ENCODE measurements at places on chromosomes 6 and 20.

DNA sequence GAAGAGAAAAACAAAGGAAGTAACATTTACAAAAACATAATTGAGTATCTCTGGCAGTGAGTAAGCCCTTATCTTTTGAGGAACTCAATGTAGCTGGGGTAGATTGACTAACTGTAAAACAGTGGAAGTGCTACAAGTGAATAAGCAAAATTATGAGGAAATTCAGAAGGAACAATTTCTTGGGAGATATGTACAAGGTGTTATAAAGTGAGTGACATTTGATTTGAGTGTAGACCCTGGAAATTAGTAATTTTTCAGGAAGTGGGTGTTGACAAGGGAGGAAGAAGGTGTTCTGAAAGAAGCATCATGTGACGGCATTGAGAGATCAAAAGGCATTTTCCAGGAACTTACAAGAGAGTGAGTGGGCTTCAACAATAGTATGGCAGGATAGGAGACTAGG, 22.2 kb downstream of the XRN2 start:
- peaks cover 50% of the 10 kb centered on the region for H3K36me3 ChIP-seq
- H3K4me1 ChIP-seq: peaks cover 47% of the 10 kb centered on the region
- no peaks in the 10 kb centered on the region for H3K27me3 ChIP-seq

DNA sequence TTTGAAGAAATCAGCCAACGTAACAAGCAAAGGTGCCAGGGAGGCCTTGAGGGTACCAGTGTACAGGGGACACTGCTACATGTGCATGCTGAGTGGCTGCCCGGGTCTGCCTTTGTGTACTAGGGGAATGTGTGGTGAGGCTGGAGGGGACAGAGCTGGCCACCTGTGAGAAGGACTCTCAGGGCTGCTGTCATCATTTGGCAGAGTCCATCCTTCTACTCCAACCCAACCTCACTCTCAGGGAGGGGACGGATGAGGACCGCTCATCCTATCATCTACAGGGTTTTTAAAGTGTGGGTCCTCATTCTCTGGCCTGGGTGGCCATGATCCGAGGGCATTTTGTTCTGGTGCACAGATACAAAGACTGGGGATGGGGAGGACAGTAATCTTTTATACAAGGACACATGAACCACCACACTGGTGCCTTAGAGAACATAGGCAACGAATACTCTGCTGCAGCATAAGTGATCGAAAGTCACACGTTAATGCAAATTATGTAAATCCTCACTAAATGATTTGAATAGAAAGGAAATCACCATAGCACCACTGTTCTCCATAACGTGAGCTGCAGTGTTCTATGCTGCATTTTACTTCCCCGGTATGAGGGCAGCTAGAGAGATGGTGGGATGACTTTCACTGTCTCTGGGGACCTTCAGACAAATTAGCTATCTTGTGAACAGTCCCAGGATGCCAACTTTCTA, 181.4 kb downstream of the GMPR start:
- no peaks in the 10 kb centered on the region for H3K27me3 ChIP-seq
- H3K36me3 ChIP-seq: peaks cover 23% of the 10 kb centered on the region
- peak overlapping the region; percentile 90 for H3K27ac ChIP-seq
- H3K4me3 ChIP-seq: peak overlapping the region; percentile 79
- H3K4me1 ChIP-seq: peaks cover 47% of the 10 kb centered on the region

DNA sequence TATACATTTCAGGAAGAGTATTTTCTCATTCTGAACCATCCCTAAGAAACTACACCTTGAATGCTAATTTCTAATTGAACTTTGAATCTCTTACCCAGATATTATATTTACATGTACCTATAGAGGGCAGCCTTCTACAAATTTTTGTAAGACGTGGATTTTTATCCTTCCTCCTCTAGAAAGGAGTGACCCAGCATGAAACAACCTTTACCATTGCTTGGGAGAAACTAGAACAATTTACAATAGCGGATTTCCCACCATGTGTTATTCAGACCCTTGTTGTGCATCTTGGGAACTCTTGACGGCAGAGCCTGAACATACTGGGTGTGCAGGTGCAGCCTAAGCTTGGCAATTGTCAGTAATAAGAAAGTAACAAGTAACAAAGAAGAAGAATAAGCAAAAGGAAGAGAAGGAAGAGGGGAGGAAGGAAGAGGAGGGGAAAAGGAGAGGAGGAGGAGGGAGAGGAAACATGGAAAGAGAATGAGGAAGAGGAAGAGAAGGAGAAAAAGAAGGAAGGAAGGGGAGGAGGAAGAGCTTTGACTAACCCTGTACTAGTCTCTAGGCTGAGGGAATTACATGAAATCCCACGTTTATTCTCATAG, 10.8 kb upstream of the TAAR1 start:
- no peak overlapping the region for H3K27ac ChIP-seq
- no peak overlapping the region for H3K4me3 ChIP-seq
- H3K27me3 ChIP-seq: peaks cover 19% of the 10 kb centered on the region
- H3K36me3 ChIP-seq: no peaks in the 10 kb centered on the region

GRCh38 chr6:157220485-157220884, 102.8 kb downstream of the TMEM242 start:
- H3K4me3 ChIP-seq: peak overlapping the region; percentile 56
- peak overlapping the region; percentile 78 for H3K27ac ChIP-seq
- H3K27me3 ChIP-seq: no peaks in the 10 kb centered on the region
- no peaks in the 10 kb centered on the region for H3K36me3 ChIP-seq

DNA sequence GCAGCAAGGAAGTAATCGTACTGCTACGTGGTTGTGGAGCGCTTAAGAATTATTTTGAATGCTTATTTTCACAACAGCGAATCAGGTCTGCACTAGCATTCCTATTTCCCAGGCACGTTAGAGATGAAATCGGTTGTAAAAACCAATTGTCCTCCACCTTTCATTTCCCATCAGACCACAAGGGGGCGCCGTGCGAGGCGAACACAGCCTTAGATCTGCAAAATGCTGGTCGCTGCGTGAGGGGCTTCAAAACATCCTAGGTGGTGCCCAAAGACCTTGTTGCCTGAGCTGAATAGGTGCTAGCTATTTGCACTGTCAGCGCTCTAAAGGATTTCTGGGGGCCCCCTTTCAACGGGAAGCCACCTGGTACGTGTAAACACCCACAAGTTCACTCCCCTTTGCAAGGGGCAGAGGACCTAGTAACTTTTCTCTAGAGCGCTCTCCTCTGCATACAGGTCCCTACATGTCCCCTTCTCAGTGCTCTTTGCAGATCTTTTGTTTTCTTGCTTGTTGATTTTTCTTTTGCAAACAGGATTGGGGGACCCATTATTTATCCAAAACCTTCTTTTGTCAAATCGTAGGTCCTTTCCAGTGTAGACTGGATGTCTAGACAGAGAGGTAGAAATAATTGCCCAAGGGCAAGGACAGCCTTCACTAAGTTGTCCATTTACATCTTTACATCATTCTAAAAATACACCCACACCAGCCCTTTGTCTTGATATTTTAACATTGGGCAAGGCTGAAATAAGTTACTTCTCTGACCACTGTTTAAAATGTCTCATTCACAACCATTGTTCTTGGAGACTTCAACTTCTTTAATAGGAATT, 59.8 kb downstream of the NEDD9 start:
- H3K4me1 ChIP-seq: peaks cover 21% of the 10 kb centered on the region
- H3K36me3 ChIP-seq: no peaks in the 10 kb centered on the region
- H3K4me3 ChIP-seq: peak overlapping the region; percentile 32
- DNase-seq: peak; percentile 92

GRCh38 chr6:100719883-100720682, 161.0 kb downstream of the ASCC3 start:
- peaks cover 19% of the 10 kb centered on the region for H3K36me3 ChIP-seq
- no peaks in the 10 kb centered on the region for H3K27me3 ChIP-seq
- H3K4me3 ChIP-seq: no peak overlapping the region
- no peak overlapping the region for H3K27ac ChIP-seq
- DNase-seq: no peak

GRCh38 chr6:109285366-109285765, 96.9 kb downstream of the CD164 start:
- no peaks in the 10 kb centered on the region for H3K36me3 ChIP-seq
- H3K27me3 ChIP-seq: peaks cover 15% of the 10 kb centered on the region
- H3K4me3 ChIP-seq: no peak overlapping the region
- no peak overlapping the region for H3K27ac ChIP-seq
- no peak for DNase-seq
- H3K4me1 ChIP-seq: no peaks in the 10 kb centered on the region

DNA sequence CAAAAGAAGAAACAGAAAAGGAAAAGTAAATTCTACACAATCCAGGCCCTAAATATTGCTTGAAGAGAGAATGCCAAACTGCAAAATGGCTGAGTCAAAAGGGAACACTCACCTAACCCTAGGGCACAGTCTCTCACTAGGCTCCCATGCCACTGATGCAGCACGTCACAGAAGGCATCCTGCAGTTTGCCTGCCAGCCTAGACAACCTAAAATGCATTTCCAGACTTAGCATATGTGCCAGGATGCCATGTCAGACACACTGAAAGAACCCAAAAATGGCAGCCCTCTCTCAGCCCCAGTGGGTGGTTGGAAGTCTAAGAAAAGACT, 10.6 kb upstream of the SIRPD start:
- no peak overlapping the region for H3K27ac ChIP-seq
- H3K4me1 ChIP-seq: no peaks in the 10 kb centered on the region
- H3K36me3 ChIP-seq: peaks cover 18% of the 10 kb centered on the region
- H3K27me3 ChIP-seq: no peaks in the 10 kb centered on the region
- no peak overlapping the region for H3K4me3 ChIP-seq

DNA sequence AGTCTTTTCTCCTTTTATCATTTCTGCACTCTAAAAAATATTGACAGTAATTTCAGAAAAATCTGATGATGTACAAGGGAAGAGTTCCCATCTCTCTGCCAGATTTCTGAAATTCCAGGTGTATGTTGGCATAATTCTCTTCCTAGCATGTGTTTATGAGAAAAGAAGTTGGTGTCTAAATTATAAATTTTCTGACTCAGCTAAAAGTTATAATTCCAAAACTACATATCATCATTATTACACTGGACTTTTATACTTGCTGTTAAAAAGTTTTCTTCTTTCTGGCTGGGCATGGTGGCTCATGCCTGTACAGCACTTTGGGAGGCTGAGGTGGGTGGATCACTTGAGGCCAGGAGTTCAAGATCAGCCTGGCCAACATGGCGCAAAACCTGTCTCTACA, 135.7 kb upstream of the SAMD5 start:
- no peaks in the 10 kb centered on the region for H3K27me3 ChIP-seq
- H3K27ac ChIP-seq: no peak overlapping the region
- no peak overlapping the region for H3K4me3 ChIP-seq
- no peak for DNase-seq
- peaks cover 6% of the 10 kb centered on the region for H3K36me3 ChIP-seq

DNA sequence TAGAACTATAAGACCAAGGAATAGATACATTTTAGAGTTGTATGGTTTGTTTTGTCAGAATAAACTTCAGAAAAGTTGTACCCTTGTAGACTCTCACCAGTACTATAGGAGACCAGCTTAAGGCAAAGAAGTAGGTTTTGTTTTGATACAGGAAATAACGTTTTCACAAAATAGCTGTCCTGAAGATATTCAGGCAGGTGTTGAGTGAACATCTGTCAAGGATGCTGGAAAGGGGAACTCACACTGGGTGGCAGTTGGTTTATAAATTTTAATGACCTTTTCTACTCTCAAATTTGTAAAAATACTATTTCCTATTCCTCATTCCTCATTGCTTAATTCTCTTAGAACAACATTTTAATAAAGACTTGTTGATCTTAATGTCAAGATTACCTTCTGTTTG, 174.0 kb upstream of the MAN1A1 start:
- no peak overlapping the region for H3K27ac ChIP-seq
- H3K4me3 ChIP-seq: no peak overlapping the region

DNA sequence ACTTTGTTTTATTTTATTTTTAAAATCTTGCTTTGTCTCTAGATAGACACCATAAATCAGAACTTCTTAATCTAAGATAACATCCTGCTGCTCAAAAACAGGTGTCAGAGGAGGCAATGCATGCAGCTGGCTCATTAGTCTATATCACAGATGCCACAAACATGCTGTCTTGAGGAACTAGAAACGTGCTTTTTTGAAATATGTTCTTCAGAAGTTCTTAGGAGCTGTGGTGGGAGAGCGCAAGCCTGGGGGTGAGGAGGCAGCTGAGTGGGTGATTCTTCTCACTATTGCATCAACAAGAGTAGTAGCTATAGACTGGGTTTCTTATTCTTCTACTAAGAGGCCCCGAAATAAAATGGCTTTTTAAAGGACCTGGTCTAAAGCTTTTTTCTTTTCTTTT, 23.4 kb downstream of the IL22RA2 start:
- H3K27me3 ChIP-seq: peaks cover 12% of the 10 kb centered on the region
- peaks cover 5% of the 10 kb centered on the region for H3K4me1 ChIP-seq
- H3K4me3 ChIP-seq: no peak overlapping the region

GRCh38 chr6:7998103-7998725, 66.0 kb downstream of the BLOC1S5 start:
- no peak for DNase-seq
- no peaks in the 10 kb centered on the region for H3K4me1 ChIP-seq
- no peak overlapping the region for H3K27ac ChIP-seq
- no peaks in the 10 kb centered on the region for H3K27me3 ChIP-seq
- H3K36me3 ChIP-seq: no peaks in the 10 kb centered on the region
- H3K4me3 ChIP-seq: no peak overlapping the region

- H3K27me3 ChIP-seq: peaks cover 6% of the 10 kb centered on the region
- no peaks in the 10 kb centered on the region for H3K4me1 ChIP-seq
- DNase-seq: no peak
- H3K36me3 ChIP-seq: no peaks in the 10 kb centered on the region
- no peak overlapping the region for H3K4me3 ChIP-seq
These were observed 33.2 kb upstream of the AKAP7 start for GRCh38 chr6:131101911-131102680.

DNA sequence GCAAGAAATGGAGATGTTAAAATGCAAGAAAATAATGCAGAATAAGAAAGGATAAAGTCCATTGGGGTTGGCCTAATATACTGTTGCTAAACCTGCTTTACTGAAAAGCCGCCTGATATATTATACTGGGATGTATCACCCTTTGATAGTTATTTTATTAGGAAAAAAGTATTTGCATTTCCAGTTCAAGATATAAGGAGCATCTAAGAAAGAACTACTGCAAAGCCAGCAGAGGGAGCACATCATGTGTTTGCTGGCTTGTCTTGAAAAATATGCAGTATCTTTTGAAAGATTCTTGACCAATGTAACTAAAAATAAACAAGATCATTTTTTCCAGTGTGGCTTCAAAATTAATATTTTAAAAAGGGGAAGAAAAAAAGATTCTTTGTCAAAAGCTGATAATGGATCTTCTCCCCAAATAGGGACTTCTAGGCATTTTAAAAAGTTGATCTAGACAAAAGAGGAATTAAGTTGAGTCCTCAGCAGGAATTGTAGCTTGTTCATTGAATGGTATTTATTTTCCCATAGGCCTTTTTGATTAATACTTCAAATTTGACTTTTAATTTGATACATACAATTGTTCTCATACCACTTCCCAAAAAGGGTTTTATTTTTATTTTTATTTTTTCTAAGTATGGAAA, 214.9 kb downstream of the ZFAND3 start:
- peak; percentile 58 for DNase-seq
- H3K27ac ChIP-seq: no peak overlapping the region
- no peaks in the 10 kb centered on the region for H3K36me3 ChIP-seq
- H3K4me1 ChIP-seq: peaks cover 20% of the 10 kb centered on the region
- no peaks in the 10 kb centered on the region for H3K27me3 ChIP-seq
- H3K4me3 ChIP-seq: no peak overlapping the region

- no peaks in the 10 kb centered on the region for H3K36me3 ChIP-seq
- no peak for DNase-seq
- no peak overlapping the region for H3K4me3 ChIP-seq
- peaks cover 2% of the 10 kb centered on the region for H3K4me1 ChIP-seq
- no peak overlapping the region for H3K27ac ChIP-seq
- H3K27me3 ChIP-seq: no peaks in the 10 kb centered on the region
These were observed 131.4 kb upstream of the SLC2A12 start for GRCh38 chr6:134183844-134184243.

- no peaks in the 10 kb centered on the region for H3K36me3 ChIP-seq
- H3K27ac ChIP-seq: no peak overlapping the region
- no peak for DNase-seq
- no peaks in the 10 kb centered on the region for H3K27me3 ChIP-seq
- H3K4me1 ChIP-seq: no peaks in the 10 kb centered on the region
- no peak overlapping the region for H3K4me3 ChIP-seq
These were observed 511.1 kb upstream of the MAP3K7 start for GRCh38 chr6:91098006-91098405.

Measured in activated CD4-positive, alpha-beta T cell treated with anti-CD3 and anti-CD28 coated beads, Interleukin-2, amount 10 ng/mL, durations not matched to agents 24 days and 14 days (primary cell).